Fibroblast of lung (primary cell): ENCODE measurements at places on chromosomes 3 and 15. TPM values are rescaled to one million over a fixed set of nuclear protein-coding genes. Genes with fewer than 3 reads are reported as not detected.

Gene MKRN3
- total RNA-seq = under 0.01 and 0.77 TPM in 2 replicates

Gene DBR1
- total RNA-seq = 19.7 and 21.6 TPM in 2 replicates

Gene CIB2
- total RNA-seq = 3.1 and 5.9 TPM in 2 replicates

Gene ACP3
- 0.77 and 3.5 TPM in 2 replicates for total RNA-seq
